Renal cortical epithelial cell (primary cell): ENCODE measurements at places on chromosomes 13 and 19. TPM values are rescaled to one million over a fixed set of nuclear protein-coding genes. Genes with fewer than 3 reads are reported as not detected.

DNA sequence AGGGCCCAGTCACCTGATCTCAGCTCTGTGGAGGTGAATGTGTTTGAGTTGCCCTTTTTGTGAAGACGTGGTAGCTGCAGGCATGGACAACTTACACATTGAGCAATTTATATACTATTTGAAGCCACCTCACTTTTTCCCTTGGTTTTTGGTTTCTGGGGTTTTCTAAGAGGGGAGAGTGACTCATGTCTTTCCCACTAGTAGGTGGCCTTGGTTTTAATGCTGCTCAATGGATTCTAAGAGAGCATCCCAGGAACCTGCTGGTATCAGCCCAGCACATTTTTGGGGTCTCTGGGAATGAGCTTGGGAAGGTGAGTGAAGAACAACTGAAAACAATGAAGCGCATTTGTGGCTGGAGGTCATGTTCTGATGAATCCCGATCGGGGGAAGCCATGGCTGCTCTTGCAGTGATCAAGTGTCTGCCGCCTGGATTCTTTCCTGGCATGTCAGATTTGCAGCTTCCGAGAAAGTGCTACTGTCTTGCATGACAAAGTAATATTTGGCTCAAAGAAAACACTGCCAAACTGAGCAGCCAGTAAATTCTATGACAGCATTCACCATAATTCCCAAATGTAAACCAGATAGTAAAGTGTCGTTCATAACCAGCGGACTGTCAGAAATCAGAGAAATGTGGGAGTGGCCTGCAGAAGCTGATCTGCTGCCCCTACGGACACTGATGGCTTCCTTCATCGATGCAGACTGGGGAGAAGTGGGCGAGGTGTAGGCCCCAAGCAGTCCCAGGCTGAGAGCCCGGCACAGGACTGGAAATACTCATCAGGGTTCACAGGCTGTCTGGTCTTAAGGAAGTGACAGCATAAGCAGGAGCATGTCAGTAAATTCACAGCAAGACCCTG is 98.7 kb downstream of the COL4A2 start:
- DNase-seq = no peak

Gene GPR12
- total RNA-seq = not detected in 2 replicates

- peak; percentile 49 for DNase-seq
These were observed 369.4 kb downstream of the LIG4 start for GRCh38 chr13:107845911-107846310.

Gene BSG
- 410 and 555 TPM in 2 replicates for total RNA-seq

- DNase-seq = peak; percentile 75
These were observed 108.8 kb downstream of the SIPA1L3 start for GRCh38 chr19:38015761-38016160.

DNA sequence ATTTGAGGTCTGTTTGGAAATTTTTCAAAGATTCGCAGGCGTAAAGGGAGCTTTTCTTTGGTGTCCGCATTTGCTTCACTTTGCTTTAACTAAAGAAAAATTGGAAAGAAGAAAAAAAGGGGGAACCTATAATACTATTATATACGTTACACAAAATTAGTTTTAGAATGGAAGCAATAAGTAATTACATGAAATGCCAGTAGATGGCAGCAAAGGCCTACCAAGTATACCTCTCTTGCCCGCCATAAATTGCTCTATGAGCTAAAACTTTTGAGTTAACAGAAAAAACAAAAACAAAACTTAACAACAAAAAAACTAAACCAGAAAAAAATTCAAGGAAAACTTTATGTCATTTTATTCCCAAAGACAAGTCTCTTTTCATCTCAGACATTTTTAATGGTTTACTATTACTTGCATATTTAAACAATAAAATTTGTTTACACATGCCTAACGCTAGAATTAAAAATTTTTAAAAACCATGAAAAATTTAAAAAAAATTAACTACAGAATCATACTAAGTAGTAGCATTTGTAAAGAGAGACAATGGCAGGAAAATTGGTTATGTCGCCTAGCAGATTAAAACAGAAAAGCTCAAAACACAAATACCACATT is 271.4 kb downstream of the NALCN start:
- DNase-seq = peak; percentile 54

DNA sequence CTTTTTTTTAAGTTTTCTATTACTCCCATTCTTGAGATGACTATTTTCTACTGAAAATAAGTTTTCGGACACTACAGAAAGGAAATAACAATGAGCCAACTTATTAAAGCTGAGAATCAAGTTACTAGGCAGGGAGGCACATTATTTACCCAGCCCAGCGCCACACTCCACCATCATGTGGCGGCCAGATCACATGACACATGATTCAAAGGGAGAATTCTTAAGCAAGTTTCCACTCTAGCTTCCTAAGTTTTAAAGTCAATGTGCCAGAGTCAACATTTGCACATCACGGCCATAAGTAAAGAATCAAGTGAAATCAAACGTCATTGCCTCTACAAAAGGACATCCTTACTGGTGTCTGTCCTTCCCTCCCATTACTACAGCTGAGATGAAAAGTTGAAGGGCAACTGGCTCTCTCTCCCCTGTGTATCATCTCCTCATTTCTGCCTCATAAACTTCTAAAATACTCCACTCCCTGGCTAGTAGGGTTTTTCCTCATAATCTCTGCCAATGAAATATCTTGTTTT is 81.7 kb downstream of the KLF12 start:
- DNase-seq = peak; percentile 47

GRCh38 chr19:492091-492531 is 4.2 kb upstream of the MADCAM1 start:
- no peak for DNase-seq

Gene ZNF302
- 7.5 and 32.8 TPM in 2 replicates for total RNA-seq

GRCh38 chr13:96500953-96501352 is 411.0 kb downstream of the HS6ST3 start:
- no peak for DNase-seq

GRCh38 chr13:108020027-108020426 is 195.3 kb downstream of the LIG4 start:
- no peak for DNase-seq

- DNase-seq = peak; percentile 23
These were observed 503 bp upstream of the SLC7A9 start for GRCh38 chr19:32869966-32870573.

- DNase-seq = no peak
These were observed 18.0 kb upstream of the ITGBL1 start for GRCh38 chr13:101434486-101434885.

Gene CYP2A6
- total RNA-seq = not detected in 2 replicates

Gene KIR2DL4
- not detected in 2 replicates for total RNA-seq

- DNase-seq = no peak
These were observed 5.5 kb upstream of the CCER2 start for GRCh38 chr19:38917516-38917915.

Gene NLRP8
- total RNA-seq = not detected in 2 replicates

- peak; percentile 76 for DNase-seq
These were observed 312.1 kb upstream of the PCDH20 start for GRCh38 chr13:61727767-61728166.

DNA sequence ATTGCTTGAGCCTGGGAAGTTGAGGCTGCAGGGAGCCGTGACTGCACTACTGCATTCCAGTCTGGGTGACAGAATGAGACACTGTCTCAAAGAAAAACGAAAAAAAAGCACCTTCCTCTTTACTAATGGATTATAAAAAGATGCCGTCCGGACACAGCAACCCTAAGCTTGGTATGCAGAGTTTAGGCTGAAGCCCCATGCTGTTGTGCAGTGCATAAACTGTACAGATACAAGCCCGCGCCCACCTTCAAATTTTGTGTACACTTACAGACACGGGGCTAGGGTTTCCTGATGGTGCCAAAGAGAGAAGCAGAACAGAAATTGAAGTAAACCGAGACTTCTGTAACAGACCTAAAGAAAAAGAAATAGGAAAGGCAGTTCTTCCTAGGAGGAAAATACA is 9.0 kb downstream of the LPAR6 start:
- DNase-seq = no peak

DNA sequence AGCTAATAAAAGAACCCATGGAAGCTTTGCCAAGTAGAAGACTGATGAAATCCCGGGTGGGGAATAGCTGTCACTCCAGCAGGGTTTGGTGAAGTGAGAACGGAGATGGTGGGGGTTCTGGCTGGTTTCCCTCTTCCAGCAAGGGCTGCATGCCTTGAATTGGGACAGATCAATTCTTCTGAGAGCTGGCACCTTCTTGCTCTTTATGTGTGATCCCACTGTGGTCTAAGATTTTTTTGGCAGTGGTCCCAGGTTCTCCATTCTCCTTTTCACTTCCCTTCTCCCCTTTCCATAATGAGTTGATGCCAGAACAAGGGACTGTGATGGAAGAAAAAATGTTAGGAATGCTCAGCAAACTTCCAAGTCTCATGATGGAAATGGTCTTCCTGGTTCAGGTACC is 50.0 kb downstream of the TNFSF11 start:
- no peak for DNase-seq

GRCh38 chr19:41354343-41354953 is 726 bp upstream of the TGFB1 start:
- no peak for DNase-seq

Gene GFY
- total RNA-seq = not detected in 2 replicates

- DNase-seq = peak; percentile 53
These were observed 81.7 kb upstream of the ABCC4 start for GRCh38 chr13:95382916-95383315.

GRCh38 chr19:10761443-10762250 is 43.8 kb downstream of the DNM2 start:
- DNase-seq = no peak

DNA sequence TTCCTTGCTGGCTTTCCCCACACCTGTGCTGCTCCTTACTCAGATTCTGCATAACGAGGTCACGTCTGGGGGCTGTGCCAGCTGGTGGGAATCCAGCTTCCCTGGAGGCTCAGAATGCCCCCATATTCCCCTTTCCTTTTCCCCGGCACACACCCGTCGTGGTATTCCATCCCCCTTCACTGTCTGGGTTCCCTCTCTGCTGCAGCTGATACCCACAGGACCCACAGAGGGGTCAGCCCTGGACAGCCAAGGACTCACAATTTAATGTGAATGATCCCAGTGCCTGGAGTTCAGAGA is 4.2 kb upstream of the MYH14 start:
- DNase-seq = no peak

Gene CA11
- total RNA-seq = 0.35 and 3.3 TPM in 2 replicates

GRCh38 chr19:35899547-35900214 is 659 bp downstream of the NFKBID start:
- DNase-seq = peak; percentile 76

Gene MCF2L
- 4.7 and 8.3 TPM in 2 replicates for total RNA-seq

Gene ZNF525
- 10.2 and 15.3 TPM in 2 replicates for total RNA-seq

DNA sequence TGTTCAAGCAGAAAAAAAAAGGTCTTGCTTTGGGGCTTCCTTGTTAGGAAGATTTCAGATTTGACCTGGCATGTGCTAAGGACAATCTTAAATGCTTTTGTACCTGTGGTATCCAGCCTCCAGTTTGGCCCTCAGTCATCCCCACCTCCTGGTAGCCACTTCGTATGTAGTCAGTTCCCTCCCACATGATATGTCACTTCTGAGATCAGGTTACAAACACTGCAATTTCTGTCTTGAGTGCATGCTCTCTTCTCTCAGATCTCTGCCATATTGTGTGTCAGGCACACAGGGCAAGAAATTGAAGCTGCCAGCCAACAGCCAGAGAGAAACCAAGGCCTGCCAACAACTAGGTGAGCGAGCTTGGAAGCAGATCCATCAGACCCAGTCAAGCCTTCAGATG is 60.3 kb upstream of the STARD13 start:
- no peak for DNase-seq

Gene ZSWIM4
- total RNA-seq = 13.2 and 39.3 TPM in 2 replicates

DNA sequence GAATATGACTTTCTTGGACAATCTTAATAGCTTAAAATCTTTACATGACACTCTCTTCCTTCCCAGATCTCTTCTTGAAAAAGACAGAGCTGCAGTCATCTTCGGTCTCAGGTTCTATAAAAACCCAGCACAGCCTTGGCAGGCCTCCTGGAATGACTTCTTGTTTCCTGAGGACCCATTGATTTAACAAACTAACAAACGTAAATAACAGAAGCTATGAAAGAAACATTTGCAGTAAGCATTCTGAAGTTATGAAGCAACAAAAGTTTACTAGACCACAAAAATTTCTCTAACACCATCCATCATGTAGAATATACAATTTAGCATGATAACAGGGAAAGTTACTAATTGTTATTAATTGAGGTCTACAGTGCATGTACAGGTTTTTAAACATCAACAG is 62.8 kb upstream of the STARD13 start:
- DNase-seq = no peak

GRCh38 chr13:50283017-50283416 is 267.8 kb downstream of the KCNRG start:
- DNase-seq = no peak

- DNase-seq = no peak
These were observed 58.4 kb downstream of the SPRYD7 start for GRCh38 chr13:49877629-49878218.

DNA sequence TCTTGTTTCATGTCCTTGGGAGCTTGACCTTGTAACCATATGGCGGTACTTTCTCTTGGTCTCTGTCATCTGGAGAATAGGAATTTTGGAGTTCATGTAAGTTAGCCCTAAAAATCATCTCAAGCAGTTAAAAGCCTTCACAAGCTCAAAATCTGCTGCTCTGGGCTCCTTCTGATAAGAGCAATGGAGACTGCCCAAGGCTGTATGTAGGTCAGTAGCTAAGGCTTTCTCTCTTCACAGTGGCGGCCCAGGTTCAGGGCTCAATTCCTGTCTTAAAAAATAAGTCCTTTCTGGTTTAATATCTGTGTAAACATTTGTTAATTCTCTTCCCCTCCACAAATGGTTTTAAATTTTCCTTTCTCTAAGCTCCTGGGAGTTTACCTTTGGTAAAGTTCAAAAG is 45.3 kb upstream of the ANKRD10 start:
- DNase-seq = no peak

Gene RNF225
- total RNA-seq = not detected in 2 replicates

DNA sequence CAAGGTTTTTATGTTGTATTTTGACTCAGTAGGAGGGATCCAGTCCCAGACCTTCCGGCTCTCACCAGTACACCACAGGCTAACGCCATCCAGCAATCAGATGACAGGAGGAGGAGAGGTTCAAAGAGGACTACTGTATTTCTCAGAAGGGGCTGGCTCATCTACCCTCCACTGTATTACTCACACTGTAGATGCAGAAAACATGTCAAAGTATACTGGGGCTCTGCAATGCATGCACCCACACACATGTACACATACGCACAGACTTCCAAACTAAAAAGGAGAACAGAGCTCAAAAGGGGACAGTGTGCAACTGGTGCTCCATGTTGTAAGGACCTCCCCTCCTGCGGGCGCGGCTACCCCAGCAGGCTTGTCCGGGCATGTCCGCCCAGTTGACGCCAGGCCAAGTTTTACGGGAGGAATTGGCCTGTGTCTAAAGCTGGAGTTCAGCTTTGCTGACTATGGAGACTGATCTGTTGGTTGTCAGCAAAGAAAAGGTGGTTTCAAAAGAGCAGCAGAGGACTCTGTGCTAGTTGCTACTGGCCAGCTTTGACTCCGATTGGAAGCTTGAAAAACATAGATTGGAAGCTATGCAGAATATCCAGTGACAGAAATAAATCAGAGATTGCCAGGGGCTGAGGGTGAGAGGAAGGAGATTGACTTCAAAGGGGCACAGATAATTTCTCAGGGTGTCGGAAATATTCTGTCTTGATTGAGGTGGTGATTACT is 314.2 kb downstream of the DLEU7 start:
- peak; percentile 82 for DNase-seq

Gene EPSTI1
- 14.8 and 27.7 TPM in 2 replicates for total RNA-seq

- peak; percentile 62 for DNase-seq
These were observed 21.0 kb upstream of the DPP9 start for GRCh38 chr19:4744451-4745174.
